ENCODE measurements at places on chromosomes 3 and 15.
A peak's percentile ranks its signal among the peaks of the same experiment; 100 is the strongest.

DNA sequence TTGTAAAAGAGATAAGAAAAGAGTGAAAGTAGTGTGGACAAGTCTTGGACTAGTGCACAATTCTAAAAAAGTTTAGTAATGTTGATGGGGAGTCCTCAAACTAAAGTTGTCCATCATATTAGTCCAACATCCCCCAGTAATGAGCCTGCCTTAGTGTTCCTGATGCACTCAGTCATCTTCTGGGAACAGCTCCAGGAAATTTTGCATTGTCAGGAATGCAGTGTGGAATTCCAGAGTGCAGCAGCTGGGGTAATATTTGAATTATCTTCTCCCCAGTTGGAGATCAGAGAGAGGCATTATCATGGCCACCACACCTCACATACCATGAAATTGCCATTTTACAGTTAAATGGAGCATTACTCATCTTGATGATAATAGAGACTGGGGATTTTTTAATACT lies 528.8 kb upstream of the NAALADL2 start:
- DNase-seq: no peak

DNA sequence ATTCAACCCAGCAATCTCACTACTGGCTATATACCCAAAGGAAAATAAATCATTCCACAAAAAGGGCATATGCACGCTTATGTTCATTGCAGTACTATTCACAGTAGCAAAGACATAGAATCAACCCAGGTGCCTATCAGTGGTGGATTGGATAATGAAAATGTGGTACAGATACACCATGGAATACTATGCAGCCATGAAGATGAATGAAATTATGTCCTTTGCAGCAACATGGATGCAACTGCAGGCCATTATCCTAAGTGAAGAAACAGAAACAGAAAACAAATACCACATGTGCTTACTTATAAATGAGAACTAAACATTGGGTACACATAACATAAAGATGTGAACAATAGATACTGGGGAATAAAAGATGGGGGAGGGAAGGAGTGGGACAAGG lies 606.4 kb upstream of the GRM7 start:
- no peak for DNase-seq

DNA sequence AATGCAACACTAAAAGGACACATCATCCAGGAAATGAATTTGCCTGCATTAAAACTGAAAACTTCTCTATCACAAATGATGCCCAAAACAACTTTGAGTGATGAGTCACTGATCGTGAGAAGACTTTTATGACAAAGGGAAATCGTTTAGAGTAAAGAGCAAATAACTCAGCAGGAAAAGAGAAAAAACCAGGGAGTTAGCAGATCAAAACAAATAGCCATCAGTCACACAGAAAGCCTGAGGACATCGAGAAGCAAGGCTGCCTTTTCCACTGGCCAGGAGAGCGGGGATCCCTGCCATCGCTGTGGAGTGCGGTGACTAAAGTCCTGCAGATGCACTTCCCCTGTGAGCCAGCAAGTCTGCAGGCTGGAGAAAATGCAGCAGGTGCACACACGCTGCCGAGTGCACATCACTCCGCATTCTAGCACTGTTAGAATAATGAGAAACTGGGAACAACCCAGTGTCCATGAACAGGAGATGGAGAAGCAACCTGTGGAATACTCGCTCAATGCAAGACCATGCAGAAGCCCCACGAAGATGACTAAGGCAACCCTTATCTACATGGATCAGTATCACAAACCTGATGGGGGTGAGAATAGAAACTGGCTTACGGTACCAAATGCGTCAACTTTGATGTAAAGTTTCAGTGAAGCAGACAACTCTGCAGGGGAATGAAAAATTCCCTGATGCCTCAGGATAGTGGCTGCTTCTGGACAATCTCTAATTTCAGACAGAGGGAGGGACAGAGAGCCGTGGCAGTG lies 86.4 kb downstream of the NSMCE3 start:
- no peak for DNase-seq

GRCh38 chr15:99564221-99565048 lies 1.3 kb upstream of the MEF2A start:
- no peak for DNase-seq

- peak; percentile 67 for DNase-seq
These were observed 39.7 kb upstream of the PYGO1 start for GRCh38 chr15:55627730-55628368.

DNA sequence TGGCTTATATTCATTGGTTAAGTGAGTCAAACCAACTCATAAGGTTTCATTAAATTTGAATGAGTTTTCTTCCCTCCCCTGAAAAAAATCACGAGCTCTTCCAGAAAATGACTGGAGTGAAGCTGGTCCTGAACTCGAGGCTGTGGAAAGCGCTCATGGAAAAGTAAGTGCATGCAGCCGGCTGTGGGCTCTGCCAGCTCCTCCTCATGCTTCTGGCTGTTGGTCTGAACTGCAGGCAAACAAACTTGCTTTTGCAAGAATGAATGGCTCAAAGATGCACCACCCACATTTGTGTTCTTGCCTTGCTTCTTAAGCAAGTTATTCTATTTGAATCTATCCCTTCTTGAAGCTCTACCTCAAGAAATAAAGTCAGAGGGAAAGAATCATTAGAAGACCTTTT lies 6.2 kb downstream of the ETV5 start:
- no peak for DNase-seq

GRCh38 chr3:71423151-71423906 lies 160.2 kb downstream of the FOXP1 start:
- DNase-seq: no peak

DNA sequence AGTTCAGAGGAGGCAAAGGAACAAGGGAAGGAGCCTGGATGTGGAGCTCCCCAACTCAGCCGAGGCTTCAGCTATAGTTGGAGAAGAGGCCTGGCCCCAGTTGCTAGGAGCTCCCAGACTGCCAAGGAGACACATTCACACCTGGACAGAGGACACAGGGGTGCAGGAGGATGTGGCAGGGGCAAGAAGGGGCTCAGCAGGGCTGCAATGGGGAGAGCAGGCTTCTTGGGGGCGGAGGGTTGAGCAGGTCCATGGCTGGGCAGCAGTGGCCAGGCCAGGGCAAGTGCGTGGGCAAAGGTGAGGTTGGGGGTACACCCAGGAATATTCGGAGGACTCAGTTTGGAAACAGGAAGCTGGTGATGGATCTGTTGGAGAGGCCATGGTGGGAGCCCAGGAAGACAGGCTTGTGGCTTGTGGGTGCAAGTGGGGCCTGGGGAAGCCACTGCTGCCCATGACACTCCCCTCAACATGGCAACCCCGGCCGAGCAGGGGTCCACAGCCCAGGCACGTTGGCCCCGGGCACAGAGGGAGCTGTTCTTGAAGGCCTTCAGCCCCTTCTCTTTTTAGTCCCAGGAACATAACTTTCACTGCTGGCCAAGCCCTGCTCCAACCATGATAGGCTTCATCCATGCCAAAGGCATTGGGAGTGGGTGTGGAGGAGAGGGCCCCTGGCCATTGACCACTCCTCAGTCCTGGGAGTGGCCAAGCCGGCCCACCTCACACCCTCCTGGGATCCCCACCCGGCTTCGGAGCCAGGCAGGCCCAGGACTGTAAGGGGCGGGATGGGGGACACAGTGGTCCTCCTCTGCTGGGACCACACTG lies 33.3 kb downstream of the TSPAN3 start:
- no peak for DNase-seq

DNA sequence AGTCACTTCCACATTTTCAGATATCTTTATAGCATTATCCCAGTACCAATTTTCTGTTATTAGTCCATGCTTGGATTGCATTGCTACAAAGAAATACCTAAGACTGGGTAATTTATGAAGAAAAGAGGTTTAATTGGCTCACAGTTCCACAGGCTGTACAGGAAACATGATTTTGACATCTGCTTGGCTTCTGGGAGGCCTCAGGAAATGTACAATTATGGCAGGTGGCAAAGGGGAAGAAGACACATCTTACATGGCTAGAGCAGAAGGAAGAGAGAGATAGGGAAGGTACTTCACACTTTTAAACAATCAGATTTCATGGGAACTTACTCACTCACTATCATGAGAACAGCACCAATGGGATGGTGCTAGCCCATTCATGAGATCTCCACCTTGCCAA lies 172.3 kb upstream of the GPR149 start:
- DNase-seq: no peak

- peak; percentile 70 for DNase-seq
These were observed 11.4 kb downstream of the ACAA1 start for GRCh38 chr3:38125305-38126120.

GRCh38 chr3:35422836-35423601 lies 216.3 kb upstream of the ARPP21 start:
- DNase-seq: no peak

DNA sequence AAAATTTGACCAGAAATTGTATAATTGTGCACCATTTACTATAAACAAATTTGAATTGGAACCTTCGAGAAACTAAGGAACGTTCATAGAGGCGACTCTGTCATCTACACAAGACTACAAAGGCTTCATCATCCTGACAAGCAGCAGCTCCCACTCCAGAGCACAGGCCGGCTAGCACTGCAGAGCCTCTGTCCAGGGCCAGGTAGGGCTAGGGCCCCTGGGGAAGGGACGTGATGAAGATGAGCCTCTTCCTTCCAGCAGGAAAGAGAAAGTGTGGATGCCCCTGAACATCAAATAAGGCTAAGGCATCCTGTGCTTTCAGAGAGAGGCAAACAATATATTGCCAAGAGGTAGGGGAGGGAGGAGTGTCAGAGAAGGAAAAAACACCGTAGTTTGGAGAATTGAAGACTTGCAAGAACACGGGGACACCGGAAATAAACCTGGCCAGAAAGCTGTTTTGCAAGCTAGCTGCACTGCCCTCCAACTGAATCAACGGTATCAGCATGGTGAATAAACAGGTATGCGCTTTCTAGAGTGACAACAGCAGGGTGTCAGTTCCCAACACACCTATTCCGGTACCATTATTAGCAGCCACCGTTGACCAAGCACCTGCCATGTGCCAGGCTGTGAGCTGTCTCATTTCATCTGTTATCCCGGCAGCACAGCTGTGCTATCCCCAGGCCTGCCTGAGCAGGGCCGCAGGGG lies 12.4 kb downstream of the XXYLT1 start:
- DNase-seq: no peak

DNA sequence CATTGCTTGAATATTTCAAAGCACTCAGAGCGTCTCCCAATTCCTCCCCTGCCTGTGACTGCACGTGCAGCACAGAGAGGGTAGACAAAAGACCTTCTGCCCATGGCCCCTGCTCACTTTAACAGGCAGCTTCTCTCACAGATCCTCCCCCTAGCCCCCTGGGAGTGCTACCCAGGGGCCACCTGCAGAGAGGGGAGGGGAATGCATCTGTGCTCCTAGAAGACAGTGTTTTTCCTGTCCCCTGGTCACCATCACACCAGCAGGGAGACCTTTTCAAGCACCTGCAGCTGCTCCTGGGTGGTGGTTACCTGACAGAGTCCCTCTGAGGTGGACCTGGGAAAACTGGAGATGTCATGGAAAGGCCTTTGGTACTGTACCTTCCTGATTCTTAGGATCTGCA lies 56.7 kb upstream of the PRR23C start:
- peak; percentile 8 for DNase-seq

- DNase-seq: no peak
These were observed 86.1 kb downstream of the SAMMSON start for GRCh38 chr3:70085613-70086012.

GRCh38 chr3:171704002-171704401 lies 106.3 kb downstream of the PLD1 start:
- no peak for DNase-seq

DNA sequence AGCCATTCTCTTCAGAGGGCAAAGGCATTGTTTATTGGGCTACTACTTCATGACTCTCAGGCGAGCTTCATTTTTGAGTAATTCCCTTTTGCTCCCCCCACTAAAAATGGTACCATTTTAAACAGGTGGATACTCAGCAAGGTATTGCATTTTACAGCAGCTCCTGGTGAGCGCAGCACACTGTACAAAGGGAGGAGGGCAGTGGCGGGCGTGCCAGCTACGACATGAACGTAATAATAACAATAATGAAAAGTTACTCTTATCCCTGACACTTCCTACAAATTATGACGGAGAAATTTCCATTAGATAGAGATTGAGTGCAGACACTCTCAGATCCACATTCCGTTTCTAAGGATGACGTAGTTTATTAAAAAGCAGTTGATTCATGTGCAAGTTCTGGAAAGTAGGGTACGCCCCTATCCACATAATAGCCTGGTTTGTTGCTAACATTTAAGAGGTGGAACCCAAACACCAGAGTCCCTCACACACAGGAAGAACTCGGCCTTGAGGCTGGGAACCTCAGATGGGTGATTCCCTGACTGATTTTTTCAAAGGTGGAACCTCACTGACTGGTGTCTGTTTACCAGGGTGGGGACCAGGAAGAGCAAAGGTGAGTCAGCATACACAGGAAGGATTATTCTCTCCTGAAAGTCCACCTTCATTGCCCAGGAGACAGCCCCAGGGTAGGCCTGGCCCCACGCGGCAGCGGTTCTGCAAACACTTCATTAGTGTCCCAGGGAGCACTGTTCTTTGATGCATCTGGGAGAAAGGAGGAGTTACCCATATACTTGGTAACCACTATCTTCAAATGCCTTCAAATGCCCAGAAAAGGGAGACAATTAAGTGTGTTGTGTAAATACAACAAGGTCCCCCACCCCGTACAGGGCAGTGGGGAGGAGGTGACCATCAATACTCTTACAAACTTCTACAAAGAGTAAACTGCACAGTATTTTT lies 69.9 kb downstream of the LDHAL6B start:
- no peak for DNase-seq
